H1 (cell line): ENCODE measurements at places on chromosomes 1 and 21. TPM values are rescaled to one million over a fixed set of nuclear protein-coding genes. Genes with fewer than 3 reads are reported as not detected.
A peak's percentile ranks its signal among the peaks of the same experiment; 100 is the strongest.

PGLYRP4 gene
- total RNA-seq = not detected in 2 replicates

DNA sequence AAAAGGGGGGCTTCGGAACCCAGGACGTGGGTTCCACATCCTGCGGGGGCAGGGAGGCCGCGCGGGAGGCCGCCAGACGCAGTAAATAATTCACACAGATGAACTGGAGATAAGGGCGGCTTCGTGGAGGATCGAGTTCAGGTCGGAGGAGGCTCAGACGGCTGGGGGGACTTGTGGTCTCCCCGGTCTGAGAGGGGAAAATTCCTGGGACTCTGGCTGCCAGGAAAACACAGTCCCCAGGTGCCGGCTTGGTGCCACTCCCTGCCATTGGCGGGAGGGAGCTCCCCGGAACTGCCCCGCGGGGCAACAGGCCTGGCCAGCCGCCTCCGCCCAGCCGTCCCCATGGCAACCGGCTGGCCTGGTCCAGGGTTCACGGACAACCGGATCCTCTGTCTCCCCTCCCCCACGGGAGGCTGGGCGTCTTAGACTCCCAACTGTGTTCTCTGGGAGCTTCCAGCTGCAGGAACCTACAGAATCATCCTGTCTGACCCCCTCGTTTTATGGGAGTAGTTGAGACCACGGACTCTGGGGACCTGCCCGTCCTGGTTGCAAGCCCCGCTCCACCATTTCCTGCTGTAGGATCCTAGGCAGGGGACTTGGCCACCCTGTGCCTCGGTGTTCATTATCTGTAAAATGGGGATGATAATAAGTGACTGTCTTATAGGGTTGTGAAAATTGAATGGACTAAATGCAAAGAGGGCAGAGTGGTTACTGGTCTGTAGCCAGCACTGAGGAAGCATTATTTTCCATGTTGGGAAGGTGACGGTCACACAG is 9.6 kb downstream of the CAMK2N1 start:
- peak; percentile 80 for DNase-seq

BSND gene
- 0.40 and 0.43 TPM in 2 replicates for total RNA-seq

GRCh38 chr1:150069923-150070322 is 2.3 kb downstream of the VPS45 start:
- DNase-seq = no peak

GRCh38 chr1:15936025-15936424 is 39.9 kb downstream of the ZBTB17 start:
- no peak for DNase-seq

GRCh38 chr1:160708801-160709200 is 2.8 kb downstream of the CD48 start:
- DNase-seq = no peak

DYRK3 gene
- 7.7 and 8.5 TPM in 2 replicates for total RNA-seq

ZBTB37 gene
- 11.3 and 12.5 TPM in 2 replicates for total RNA-seq
